ENCODE measurements at places on chromosomes 3 and 15.

DNA sequence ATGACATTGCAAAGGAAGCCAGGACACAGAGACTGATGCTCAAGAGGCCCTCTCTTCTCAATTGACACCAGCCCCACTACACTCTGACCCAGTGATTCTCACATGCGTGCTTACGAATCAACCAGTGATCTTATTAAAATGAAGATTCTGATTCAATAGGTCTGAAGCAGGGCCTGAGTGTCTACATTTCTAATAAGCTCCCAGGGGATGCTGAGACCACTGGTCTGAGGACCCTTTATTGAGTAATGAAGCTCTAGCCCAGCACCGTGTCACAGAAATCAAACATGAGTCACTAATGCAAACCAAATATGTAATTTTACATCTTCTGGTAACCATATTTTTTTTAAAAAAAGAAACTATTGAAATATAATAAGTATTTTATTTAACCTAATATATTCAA, 689.1 kb upstream of the LMCD1 start:
- DNase-seq = no peak

DNA sequence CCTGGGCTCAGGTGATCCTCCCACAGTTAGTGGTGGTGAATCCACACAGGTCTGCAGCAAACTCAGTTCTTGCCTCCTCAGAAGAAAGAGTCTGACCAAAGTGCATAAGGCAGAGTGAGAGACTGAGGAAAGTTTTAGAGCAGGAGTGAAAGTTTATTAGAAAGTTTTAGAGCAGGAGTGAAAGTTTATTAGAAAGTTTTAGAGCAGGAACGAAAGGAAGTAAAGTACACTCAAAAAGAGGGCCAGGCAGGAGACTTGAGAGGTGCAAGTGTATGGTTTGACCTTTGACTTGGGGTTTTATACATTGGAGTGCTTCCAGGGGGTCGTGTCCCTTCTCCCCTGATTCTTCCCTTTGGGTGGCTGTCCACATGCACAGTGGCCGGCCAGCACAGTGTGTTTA, 84.2 kb downstream of the LSM3 start:
- no peak for DNase-seq

DNA sequence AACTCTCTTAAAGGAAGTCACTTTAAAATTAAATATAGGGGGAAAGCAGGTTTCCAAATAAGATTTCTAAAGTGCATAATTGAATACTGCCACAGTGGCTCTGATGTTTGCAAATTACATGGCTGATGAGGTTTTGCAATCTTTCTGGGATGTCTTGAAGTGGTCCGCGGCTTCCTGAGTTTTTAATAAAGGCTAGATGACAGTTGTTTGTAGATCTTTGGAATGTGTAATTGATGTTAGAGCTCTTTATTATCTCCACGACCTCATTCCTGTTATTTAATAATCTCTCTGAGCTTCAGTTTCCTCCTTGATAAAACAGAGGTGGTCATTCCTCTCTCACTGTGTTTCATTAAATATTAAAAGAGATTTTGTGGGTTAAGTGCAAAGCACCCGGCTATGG, 27.0 kb upstream of the CEMIP start:
- DNase-seq = no peak

DNA sequence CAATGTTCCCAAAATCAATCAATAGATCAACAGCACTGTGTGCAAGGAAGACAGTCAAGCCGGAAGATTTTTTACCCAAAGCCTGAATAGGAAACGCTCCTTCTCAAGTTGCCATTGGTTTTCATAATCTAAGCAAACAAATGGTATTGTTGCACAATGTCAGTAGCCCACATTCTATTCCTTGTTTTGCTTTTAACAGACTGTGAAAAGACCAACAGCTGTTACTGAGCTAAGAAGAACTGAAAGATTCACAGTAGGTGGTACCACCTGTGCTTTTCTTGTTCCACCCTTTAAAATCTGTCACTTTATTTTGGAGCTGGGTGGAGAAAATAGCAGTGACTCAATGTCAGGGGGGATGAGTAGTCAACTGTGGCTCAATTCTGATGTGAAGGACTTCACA, 357.5 kb upstream of the CADM2 start:
- no peak for DNase-seq

Data from stimulated activated naive CD8-positive, alpha-beta T cell treated with anti-CD3 and anti-CD28 coated beads, Interleukin-15, Interleukin-2, amounts not matched to agents 100 U/mL and 50 U/mL, for 24 hours (primary cell).